ENCODE measurements at places on chromosomes 5 and 9.

DNA sequence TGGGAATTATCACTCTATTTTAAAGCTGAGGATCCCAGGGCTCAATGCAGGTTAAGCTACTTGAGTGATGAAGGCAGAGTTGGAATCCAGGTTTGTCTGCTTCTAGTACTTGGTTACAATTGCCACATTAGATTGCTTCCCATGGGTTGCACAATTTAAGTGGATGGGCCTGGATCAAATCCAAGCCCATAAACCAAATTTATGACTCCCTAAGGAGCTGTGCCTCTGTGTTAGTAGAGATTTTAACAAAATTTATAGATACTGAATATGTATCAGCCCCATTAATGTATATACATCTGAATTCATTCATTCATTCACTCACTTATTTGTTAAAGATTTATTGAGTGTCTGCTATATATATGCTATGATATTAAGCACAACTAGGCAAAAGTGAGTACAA is 332.3 kb upstream of the KLF9 start:
- DNase-seq: no peak

GRCh38 chr9:137607141-137607857 is 1.8 kb downstream of the ARRDC1 start:
- no peak for DNase-seq

GRCh38 chr5:142167458-142167857 is 58.9 kb downstream of the NDFIP1 start:
- no peak for DNase-seq

GRCh38 chr9:109022873-109023272 is 9.6 kb upstream of the CTNNAL1 start:
- no peak for DNase-seq

GRCh38 chr5:150058480-150059126 is 27.8 kb downstream of the CSF1R start:
- DNase-seq: no peak

DNA sequence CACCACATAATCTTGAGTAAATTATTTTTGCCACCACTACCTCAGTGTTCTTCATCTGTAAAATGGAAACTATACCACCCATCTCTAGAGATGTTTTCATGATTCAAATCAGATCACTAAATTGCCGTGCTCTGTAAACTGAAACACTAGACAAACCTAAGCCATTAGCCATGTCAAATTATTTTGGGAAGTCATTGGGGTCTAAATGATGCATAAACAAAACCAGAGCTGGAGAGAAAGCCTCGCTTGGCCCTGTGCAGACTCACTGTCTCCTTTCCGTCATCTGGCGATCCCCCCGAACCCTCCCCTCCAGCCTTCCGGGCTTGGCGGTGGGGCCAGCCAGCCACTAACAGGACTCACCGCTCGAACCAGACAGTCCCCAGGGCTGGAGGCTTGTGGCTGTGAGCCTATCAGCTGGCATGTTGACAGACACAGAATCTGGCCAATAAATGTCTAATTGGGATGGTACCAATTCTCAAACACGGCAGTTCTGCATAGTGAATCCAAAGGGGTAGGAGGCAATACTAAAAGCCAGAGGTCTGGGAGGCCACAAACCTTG is 256.5 kb downstream of the SEC61B start:
- DNase-seq: no peak

DNA sequence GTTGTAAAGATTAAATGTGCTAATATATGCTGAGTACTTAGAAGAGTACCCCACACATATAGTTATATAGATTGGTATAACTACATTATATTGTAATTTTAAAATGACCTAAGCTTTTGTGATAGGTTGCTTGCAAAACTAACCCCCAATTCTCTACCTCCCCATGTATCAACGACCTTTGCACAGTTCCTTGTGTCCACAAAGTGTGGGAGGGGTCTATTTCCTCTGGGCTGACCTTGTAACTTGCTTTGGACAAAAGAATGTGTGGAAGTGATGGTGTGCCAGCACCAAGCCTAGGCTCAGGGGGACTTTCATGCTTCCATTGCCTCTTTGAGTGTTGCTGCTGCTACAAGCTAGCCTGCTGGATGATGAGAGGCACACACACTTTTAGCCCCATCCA is 20.6 kb downstream of the C5 start:
- no peak for DNase-seq

DNA sequence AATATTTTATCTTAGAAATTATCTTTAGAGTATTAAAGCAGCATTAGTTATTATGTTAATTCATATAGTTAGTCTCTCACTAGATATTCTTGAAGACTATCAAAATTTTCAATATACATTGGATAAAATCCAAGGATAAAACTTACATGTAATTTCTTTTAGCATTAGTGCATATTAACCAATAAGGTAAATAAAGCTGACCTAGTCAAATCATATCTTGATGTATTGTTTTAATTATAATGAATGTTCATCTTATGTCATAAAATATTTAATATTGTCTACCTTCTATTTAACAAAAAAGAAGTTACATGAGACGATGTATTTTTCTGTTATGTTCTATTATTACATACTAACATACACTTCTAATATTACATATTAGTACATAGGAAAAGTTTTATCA is 301.7 kb upstream of the DAB2 start:
- DNase-seq: no peak

DNA sequence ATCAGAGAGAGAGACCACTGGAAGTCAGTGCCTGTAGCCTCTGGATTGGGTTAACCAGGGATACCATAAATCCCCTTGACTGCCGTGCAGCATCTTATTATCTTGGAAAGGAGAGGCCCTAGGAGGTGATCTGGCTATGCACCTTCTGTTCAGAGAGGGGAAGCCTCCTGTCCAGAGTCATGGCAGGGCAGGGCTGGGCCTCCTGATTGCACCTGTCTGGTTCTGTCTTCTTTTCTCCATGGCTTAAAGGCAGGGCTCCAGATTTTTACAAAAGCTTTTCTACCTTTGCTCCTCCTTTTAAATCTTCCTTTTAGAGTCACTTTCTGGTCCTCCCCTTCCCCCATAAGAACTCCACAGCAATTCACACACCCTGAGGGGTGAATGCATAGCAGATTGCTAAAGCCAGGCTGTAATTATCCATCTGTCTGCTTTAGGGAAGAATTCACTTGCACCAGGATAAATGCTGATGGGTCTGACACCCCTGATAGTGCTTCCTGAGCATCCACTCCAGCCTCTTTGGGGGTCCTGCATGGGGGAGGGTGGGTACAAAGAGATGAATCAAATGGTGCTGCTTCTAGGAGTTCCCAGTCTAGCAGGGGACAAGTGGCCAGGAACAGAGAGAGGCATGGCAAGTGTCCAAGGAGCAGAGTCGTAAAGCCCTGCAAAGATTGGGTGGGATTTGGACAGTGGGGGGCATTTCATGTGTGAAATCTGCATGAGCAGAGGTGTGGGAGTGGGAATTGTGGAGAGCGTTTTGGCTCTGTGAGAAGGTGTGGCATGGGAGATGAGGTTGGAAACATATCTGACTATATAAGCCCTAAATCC is 141.3 kb upstream of the ALDH1B1 start:
- no peak for DNase-seq

DNA sequence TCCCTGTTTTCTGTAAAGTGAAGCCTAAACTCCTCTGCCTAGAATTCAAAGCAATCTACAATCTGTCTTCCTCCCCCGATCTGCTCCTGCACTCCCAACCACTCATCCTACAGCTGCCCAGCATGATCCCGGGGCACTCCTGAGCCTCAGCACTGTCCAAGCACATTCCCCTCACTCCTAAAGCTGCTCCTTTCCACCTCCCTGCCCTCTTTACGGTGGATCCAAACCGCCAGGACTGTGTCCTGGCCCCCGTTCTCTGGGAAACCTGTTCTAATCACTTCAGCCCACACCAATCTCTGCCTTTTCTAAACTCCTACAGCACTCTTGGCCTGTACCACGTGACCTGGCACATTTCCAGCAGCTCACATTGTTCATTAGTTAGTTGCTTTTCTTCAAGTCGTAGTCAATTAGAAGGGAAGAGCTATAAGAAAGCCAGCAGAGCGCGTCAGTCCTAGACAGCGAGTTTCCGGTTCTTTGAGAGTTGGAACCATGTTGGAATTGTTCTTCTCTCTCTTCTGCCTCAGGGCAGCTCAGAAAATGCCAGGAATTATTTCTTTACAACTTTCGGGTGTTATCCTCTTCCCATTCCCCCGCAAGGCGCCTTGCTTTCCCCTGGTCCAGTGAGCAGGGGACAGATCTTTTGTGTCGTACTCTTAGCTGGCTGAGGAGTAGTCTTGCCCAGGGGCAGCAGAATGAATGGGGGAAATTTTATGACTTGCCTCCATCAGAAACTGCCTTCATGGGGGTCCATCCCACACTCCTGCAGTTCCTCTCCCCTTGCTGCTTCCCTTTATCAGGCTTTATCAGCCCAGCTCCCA is 60.7 kb downstream of the NRG2 start:
- DNase-seq: no peak

GRCh38 chr9:13351778-13352386 is 72.4 kb upstream of the MPDZ start:
- no peak for DNase-seq

GRCh38 chr9:134515026-134515821 is 126.4 kb upstream of the COL5A1 start:
- DNase-seq: no peak

DNA sequence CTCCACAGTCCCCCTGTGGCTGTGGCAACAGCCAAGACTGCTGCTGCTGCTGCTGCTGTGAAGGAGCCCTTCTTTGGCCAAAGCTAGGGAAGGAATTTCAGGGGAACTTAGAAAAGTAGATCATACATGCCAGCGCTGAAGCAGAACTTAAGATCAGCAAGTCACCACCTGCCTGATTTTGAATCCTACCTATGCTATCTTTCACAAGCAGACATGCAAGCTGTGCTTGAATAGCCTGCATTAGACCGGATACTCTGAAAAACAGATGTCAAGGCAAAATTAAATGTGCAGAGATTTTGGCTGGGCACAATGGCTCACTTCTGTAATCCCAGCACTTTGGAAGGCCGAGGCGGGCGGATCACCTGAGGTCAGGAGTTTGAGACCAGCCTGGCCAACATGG is 99.3 kb upstream of the ZNF366 start:
- DNase-seq: no peak

GRCh38 chr9:5563886-5564285 is 53.6 kb downstream of the PDCD1LG2 start:
- no peak for DNase-seq

- DNase-seq: no peak
These were observed 27.8 kb downstream of the C7 start for GRCh38 chr5:40937075-40937474.

DNA sequence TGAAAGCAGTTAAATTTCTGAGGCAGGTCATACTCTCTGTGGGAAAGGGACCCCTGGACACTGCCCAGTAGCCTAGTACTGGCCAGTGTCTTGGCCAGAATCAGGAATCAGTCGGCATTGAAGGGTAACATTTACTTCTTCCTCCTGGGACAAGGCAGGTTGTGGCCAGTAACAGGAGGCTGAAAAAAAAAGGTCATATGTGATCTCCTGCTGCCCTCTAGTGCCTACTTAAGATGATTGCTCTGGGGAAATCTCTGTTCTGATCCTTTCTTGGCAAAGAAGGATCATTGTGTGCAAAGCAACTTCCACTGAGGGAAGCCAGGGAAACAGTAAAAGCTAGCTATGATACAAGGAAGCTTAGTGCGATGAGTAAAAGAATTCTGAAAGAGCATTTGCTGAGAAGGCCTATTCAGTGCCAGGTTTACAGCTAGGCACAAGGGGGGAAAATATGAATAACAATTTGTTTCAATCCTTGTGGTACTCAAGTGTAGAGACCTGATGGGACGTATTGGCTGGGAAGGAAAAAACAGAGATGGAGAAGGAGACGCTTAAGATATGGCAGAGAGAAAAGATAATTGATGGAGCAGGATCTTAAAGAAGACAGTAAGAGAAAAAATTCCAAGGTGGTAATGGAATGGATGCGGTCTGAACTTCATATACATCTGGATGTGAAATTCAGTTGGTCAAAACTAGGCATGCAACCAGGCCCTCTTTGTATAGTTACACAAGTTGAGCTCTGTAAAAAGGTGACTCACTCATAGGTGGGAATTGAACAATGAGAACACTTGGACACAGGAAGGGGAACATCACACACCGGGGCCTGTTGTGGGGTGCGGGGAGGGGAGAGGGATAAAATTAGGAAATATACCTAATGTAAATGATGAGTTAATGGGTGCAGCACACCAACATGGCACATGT is 25.8 kb upstream of the TRIM32 start:
- no peak for DNase-seq

DNA sequence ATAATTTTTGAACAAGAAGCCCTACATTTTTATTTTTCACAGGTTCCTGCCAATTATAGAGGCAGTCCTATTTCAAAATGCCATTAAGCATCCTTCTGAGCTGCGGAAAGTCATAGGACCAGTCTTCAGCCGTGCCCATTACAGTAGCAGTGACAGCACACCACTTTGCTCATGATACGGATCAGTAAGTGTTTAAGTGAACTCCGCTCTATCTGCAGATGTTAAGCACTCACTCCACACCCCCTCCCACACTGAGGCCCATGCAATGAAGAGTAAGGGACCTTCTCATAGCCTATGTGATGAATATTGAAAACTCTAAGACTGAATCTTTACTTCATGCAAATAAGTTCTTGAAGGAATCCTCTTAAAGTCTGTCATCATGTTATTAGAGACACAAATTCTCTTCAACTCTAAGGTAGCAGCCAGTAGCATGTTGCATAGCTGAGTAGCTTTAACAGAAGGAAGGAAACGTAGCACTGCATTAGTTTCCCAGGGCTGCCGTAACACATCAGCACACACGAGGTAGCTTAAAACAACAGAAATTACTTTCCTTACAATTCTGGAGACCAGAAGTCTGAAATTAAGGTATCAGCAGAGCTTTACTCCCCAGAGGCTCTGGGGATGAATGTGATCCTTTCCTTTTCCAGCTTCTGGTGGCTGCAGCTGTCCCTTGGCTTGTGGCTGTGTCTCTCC is 20.3 kb upstream of the TAF11L2 start:
- no peak for DNase-seq

DNA sequence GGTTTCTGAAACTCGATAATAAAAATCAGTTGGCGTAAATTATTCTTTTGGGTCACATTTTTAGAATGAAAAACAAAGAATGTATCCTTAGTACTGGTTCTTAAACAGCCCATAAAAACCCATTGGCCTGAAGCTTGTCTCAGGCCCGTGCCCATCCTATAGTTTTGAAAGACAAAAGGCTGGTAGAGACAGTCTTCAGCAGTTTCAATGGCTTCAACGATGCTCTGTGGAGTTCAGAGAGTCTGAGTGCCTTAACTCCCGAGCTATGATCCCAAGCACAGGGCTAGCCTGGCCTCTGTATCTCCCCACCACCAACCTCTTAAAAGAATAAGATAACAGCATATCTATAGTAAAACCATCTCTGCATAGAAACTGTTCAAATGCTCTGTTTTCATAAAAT is 595.0 kb downstream of the CDH12 start:
- no peak for DNase-seq

DNA sequence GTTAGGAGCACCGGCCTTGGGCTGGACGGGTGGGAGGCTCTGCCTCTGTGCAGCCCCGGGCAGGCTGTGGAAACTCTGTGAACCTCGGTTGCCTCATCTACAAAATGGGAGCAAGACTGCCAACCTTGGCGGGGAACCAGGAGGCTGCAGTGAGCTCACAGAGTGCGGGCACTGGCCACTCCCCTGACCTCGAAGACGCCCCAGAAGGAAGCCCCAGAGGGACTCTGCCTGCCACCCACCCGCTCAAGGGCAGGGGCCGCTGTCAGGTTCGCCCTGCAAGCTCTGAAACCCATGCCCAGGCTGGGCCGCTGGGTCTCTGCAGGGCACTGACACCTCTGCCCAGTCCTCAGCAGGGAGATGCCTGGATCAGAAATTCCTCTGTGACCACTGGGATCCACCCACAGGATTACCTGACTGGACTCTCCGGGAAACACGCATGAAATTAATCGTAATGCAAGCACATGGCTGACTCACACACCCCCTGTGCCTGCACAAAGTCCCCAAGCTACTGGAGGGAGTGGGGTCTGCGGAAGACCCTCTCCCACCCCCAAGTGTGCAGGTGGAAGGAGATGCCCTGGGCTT is 7.4 kb downstream of the CCDC187 start:
- no peak for DNase-seq
